Keratinocyte (primary cell): ENCODE measurements at places on chromosomes 5 and 9.
A peak's percentile ranks its signal among the peaks of the same experiment; 100 is the strongest.

GRCh38 chr9:98449871-98450270, 194.4 kb upstream of the TBC1D2 start:
- DNase-seq = no peak

GRCh38 chr9:16265688-16266087, 604.8 kb downstream of the BNC2 start:
- no peak for DNase-seq

DNA sequence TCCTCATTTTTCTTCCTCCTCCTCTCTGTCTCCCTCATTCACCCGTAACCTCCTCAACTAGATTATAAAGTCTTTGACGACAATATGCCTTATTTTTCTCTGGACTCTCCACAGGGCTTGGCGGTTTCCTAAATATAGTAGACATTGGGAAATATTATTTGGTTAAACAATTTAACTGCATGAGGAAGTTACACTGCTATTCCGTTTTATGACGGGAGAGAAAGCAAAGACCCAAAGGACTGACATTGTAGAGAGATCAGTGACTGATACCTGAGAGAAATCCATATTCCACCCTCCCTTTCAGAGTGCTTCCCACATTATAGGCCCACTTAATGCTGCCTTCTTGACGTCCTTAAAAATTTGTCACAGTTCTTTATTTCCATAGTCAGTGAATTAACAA, 51.2 kb downstream of the GDA start:
- DNase-seq = no peak

GRCh38 chr9:133839822-133840329, 101.7 kb upstream of the SARDH start:
- no peak for DNase-seq

DNA sequence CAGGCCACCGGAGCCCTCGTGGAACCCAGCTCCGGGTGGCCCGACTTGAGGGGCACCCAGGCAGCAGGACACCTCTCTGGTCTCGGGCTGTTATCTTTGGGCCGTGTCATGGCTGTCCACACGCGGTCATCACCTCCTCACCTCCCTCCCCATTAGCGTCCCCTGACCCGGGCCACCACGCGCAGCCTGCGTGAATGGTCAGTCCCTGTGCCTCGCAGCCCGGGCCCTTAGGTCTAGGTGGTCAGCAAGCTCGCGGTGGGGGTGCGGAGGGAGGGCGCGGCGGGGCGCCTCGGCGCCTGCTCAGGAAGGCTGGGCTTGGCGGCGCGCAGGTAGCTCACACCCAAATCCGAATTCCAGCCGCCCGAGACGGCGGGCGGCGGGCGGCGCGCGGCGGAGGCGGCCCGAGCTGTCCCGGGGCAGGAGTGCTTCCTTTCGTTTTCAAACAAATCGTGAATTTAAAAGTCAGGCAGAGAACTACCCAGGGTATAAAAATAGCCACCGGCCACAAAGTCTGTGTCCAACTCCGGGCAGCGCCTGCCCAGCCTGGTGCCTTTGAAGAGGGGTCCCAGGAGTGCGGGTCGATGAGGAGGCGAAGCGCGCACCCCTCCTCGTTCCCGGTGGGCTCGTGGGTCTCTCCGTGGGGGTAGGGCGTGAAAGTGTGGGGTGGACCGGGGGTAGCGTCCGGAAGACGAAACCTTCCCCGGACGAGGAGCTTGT, 1.0 kb upstream of the RXRA start:
- no peak for DNase-seq

DNA sequence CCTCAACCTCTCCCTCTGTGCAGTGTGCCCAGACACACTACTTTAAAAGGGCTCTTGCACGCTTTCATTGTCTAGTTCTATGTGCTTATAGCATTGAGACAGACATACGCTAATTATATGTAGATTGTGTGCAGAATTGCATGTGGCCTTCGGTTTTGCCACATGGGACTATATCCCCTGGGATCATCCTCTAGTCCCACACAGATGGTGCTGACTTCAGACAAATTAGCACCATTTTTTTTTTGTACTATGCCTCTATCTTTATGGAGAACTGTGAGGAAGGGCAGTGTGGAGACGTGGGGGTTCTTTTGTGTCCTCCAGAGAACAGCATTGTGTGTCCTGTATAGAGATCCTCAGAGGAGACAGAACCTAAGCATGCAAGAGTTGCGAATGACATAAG, 29.3 kb downstream of the PAPPA start:
- DNase-seq = no peak

- DNase-seq = no peak
Observed at GRCh38 chr5:8349855-8350254, 480.9 kb downstream of the MTRR start.

DNA sequence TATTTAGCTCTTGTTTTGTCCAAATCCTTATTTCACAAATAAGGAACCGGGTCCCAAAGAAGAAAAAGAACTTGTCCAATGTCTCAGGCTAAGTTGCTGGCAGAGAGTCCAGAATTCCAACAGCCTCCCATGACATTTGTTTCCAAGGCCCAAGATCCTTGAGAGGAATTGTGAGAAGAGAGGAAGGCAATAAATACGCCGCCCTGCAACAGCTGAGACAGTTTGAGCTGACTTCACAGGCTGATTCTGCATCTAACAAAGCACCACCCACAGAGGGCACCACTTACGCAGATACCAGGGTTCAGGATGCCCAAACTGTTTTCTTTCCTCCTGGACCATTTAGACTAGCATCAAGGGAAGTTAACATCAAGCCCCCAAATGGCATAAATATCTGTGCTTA, 211.3 kb downstream of the FAM114A2 start:
- DNase-seq = no peak

GRCh38 chr5:136020001-136020382, 8.8 kb upstream of the TGFBI start:
- no peak for DNase-seq

GRCh38 chr5:161278739-161279660, 267.5 kb downstream of the GABRB2 start:
- DNase-seq = no peak

DNA sequence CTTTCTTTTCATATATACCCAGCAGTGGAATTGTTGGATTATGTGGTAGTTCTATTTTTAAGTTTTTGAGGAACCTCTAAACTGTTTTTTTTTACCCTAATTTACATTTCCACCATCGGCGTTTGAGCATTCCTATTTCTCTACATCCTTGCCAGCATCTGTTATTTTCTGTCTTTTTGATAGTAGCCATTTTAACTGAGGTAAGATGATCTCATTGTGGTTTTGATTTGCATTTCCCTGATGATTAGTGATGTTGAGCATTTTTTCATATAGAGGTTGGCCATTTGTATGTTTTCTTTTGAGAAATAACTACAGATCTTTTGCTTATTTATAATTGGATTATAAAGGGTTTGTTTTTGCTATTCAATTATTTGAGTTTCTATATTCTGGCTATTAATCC, 71.7 kb upstream of the TNC start:
- no peak for DNase-seq

GRCh38 chr5:180141068-180141660, 67.8 kb downstream of the RASGEF1C start:
- no peak for DNase-seq

- no peak for DNase-seq
Observed at GRCh38 chr9:124022201-124023121, 10.9 kb downstream of the LHX2 start.

DNA sequence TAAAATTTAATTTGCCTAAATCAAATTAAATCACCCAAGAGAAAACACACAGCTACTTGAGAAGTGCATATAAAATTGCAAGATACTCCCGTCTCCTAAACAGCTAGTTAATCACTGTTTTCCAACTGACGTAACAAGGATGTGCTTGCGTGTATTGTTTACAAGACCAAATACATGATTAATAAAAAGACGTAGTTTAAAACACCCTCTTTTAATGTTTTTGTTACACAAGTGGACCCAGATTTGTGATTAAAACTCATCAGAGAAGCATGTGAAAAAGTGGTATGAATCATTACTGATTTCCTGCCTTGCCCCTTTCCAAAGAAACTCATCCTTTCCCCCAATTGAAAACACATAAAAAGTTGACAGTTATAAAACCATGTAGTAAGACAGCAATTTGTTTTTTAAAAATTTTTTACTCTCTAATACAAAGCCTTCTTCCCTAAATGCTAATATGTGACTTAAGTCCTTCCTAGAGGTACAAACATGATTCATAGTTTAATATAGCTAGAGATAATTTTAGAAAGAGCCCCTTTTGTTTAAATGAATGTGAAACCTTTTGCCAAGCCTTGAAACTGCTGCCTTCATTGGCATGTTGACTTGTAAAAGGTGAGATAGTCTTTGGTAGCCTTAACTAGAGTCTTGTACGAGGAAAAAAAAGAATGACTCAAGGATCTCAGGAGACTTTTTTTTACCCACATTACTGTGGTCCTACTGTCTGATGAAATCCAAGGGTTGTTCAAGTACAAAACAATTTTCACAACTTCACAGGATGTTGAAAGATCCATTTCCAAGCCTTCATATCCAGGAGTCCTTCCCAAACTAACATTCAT, 61.4 kb upstream of the FST start:
- DNase-seq = peak; percentile 89

- no peak for DNase-seq
Observed at GRCh38 chr5:150015415-150015814, 14.9 kb downstream of the HMGXB3 start.

DNA sequence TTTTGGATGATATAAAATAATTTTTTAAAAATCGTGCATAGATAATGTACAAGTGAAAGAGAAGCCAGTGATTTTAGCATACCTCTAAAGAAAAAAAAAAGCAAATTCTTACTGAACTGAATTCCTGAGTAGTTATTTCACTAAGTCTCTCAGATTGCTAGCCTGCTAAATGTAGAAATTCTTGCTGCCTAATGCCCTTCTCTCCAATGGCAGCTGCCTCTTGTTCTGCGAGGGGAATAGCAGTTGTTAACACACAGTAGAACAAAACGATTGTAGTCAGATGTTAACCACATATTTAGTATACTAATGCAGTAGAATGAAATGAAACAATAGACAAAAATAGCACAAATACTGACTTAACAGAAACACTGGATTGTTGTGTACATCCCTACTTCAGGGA, 26.8 kb downstream of the SMAD5 start:
- DNase-seq = no peak

GRCh38 chr5:154107756-154108155, 69.0 kb downstream of the MFAP3 start:
- no peak for DNase-seq

DNA sequence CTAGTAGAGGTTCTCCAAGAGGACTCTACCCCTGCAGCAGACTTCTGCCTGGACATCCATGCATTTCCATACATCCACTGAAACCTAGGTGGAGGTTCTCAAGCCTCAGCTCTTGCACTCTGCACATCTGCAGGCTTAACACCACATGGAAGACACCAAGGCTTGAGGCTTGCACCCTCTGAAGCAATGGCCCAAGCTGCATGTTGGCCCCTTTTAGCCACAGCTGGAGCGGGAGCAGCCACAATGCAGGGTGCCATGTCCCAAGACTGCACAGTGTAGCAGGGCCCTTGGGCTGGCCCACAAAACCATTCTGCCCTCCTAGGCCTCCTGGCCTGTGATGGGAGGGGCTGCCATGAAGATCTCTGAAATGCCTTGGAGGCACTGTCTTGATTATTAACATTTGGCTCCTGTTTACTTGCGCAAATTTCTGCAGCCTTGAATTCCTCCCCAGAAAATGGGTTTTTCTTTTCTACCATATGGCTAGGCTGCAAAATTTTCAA, 123.2 kb upstream of the VCAN start:
- DNase-seq = no peak

DNA sequence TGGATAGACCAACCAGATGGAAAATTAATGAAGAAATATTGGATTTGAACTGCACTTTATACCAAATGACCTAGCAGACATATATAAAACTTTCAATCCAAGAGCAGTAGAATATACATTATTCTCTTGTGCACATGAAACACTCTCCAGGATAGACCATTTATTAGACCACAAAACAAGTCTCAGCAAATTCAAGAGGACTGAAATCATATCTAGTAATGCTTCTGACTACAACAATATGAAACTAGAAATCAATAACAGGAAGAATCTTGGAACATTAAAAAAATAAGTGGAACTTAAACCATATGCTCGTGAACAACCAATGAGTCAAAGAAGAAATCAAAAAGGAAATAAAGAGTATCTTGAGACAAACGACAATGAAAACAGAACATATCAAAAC, 150.0 kb upstream of the CD180 start:
- DNase-seq = no peak

- DNase-seq = no peak
Observed at GRCh38 chr5:178104492-178104891, 8.8 kb upstream of the N4BP3 start.

DNA sequence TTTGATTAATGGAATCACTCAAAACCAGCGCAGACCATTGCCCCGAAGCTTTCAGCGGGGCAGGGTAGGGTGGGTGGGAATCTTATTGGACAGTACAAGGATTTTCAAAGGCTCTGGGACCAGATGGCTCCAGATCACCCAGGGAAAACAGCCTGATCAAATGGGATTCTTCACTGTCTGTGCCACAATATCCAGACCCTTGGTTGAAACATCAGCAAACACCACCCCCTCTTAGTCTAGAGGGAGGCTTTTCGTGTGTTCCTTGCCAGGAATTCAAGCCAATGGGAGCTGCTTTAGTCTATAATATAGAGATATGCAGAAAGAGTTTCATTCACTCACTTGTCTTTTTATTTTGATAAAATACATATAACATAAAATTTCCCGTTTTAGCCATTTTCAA, 1.7 kb downstream of the GFI1B start:
- DNase-seq = no peak

GRCh38 chr5:105146867-105147266, 1584.3 kb upstream of the NUDT12 start:
- no peak for DNase-seq

GRCh38 chr9:14262827-14263226, 51.1 kb downstream of the NFIB start:
- DNase-seq = no peak

DNA sequence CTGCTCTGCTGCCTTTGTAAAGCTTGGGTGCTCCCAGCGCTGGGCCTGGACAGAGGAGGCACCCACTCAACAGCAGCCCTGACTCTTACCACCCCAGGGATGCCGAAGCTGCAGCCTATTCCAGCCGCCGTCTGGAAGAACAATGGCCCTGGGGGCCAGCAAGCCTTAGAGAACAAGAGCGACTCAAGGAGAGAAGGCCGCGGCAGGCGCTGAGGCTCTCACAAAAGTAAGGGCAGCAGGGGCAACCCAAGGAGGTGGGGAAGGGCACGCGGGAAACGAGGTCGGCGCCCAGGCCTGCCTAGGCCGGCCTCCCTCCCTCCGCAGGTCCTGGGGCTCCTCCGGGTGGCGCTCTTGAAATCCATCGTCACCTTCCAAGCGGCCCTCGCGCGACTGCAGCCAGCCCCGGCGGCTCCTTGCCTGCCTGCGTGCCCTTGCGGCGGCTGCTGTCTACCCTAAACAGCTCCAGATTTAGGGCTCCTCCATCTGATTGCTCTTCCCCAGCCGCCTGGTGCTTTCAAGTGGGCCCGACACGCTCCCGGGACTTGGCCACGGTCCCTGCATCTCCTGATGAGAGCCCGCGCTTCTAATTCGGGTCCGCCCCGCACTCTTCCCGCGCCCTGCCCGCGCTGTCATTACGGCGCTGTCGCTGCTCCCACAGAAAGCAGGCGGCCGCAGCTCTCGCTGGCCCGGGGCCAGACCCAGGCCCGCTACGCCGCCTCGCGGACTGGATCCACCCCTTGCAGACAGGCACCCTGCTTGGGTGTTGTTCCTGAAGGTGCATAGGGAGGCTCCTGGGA, 213.3 kb downstream of the SEMA6A start:
- DNase-seq = no peak
